ENCODE measurements at places on chromosomes 2 and 18. TPM values are rescaled to one million over a fixed set of nuclear protein-coding genes. Genes with fewer than 3 reads are reported as not detected.

The CD302 gene
- 12.0 TPM for total RNA-seq

The SCN9A gene
- total RNA-seq = 0.27 TPM

The SKOR2 gene
- not detected for total RNA-seq

GRCh38 chr2:26561918-26562810 lies 79.0 kb downstream of the CIB4 start:
- DNase-seq = no peak

- DNase-seq = no peak
Observed at GRCh38 chr2:112782234-112782799, 2.0 kb downstream of the IL1A start.

GRCh38 chr2:241182126-241182525 lies 6.4 kb upstream of the ANO7 start:
- DNase-seq = no peak

DNA sequence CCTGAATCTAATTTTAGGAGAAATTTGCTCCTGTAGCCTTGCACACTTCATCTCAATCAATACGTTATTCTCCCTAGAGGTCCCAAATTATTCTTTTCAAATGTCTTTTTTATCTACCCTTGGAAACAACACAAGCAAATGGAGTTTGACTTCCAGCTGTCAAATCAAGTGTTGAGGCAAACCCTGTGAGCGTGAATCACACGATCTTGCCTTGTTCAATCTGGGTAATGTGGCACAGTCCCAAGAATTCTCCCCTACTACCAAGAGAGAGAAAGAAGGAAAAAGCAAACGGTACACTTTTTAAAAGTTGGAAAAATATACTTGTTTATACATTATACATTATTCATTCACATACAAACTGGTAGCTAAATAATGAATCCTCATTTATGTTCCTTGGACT lies 2035.3 kb upstream of the CELF4 start:
- no peak for DNase-seq
